ENCODE measurements at places on chromosomes 6 and 20.

DNA sequence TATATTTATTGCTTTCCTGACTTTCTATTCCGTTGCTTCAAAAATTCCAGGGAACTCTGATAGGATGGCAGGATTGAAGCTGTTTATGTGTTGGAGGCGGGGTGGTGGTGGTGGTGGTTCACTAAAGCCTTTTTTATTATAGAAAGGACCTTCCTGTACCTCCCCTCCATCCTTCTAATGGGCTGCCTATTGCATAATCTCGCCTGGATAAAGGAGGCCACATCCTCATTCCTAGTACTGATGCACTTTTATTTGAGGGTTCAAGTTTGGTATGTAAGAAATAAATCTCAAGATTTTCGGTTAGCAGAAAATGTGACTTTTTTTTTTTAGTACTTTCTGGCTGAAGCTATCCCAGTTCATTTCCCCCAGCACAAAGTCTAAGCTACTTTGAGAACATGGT, 18.7 kb upstream of the CTAGE9 start:
- no peak for DNase-seq

- no peak for DNase-seq
These were observed 1.2 kb downstream of the ENTPD6 start for GRCh38 chr20:25196786-25197120.

DNA sequence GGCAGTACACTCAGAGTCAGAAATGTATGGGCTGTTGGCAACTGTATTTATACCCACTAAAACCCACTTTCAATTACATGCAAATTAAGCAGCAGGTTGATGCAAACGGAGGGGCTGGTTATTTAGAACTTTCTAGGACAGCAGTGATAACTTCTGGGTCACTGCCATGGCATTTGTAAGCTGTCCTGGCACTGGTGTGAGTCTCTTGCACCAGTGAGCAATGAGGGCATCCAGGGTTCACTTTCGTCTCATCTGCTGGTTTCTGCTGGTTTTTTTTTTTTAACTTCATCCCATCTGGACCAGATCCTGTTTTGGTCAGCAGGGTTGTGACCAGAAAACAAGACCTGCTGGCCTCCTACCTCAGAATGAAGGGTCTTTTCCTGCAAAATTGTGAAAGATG, 49.2 kb downstream of the CDH26 start:
- DNase-seq, result no peak

- no peak for DNase-seq
These were observed 127.9 kb downstream of the GRM4 start for GRCh38 chr6:34018026-34018425.

GRCh38 chr20:33124994-33125393, 43.0 kb upstream of the BPIFA2 start:
- DNase-seq, result no peak

- DNase-seq, result no peak
These were observed 29.7 kb upstream of the INSM1 start for GRCh38 chr20:20338133-20338730.
